ENCODE measurements at places on chromosomes 12 and 14.

- no peak for DNase-seq
Measured at GRCh38 chr12:27534765-27535161, 10.8 kb downstream of the PPFIBP1 start.

DNA sequence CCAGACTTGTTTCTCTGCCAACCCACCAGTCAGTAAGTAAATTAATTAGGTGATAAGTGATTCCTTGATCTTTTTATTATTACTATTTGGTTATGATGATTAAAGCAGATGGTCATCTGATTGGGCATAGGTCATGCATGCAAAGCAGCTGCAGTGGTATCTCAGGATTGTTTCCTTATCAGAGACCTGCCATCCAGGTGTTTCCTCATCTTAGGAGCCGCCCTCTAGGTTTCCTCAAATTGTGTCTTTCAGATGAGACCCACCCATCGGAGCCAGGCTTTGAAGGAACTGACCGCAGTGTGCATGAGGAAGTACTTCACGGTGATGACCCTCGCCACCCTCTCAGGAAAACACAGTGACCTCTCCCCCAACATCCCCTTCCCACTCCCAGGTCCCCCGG is 63.3 kb downstream of the ZFP36L1 start:
- no peak for DNase-seq

- no peak for DNase-seq
Measured at GRCh38 chr14:96895658-96896271, 98.6 kb downstream of the VRK1 start.

DNA sequence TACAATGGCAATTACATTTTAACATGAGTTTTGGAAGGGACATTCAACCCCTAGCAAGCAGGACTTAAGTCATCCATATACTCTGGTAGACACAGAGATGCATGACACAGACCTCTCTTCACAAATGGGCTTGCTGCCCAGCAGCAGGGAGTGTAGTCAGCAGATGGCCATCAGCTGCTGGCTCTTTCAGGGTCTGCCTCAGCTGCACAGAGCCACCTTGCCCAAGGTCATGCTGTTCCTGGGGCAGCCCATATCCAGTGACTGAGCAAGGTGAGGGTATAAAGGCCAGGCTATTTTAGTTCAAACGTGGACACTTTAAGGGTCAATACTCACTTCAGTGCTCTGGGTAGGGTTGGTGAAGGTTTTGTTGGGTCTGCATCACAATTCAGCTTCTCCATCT is 58.3 kb upstream of the JDP2 start:
- no peak for DNase-seq

- DNase-seq = no peak
Measured at GRCh38 chr12:5487948-5488625, 56.2 kb downstream of the NTF3 start.

GRCh38 chr12:25993901-25994651 is 35.6 kb downstream of the RASSF8 start:
- no peak for DNase-seq

DNA sequence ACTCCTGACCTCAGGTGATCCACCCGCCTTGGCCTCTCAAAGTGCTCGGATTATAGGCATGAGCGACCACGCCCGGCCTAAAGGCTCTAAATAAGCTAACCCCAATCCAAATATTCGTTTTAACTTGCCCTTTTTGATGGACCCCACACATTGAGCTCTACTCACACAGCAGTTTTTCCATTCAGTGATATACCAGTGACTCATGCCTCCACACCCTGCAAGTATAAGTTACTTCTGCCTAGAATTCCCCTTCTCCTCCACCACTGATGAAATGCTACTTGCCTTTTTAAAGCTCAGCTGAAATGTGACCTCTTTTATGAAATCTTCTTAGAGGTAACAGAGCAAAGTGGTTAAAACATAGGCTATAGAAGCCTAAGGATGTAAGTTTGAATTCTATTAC is 68.8 kb downstream of the EXOC5 start:
- DNase-seq = no peak

DNA sequence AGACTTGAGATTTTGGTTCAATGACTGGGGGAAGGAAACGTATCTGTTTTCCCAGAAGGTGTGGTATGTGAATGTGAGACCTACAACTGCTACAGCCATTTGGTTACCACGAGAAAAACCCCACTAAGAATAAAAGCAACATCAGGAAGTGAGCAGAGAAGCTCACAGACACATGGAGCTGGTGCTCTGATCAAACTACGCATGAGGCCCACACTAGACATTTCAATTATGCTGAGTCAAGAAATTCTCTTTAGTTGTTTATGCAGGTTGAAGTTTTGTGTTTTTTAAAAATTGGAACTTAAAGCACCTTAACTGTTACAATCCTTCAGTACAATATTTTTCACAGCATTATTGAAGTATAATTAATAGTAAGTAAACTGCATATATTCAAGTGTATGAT is 8.9 kb upstream of the SPTLC2 start:
- DNase-seq = no peak

- DNase-seq = no peak
Measured at GRCh38 chr14:85159726-85160125, 370.2 kb upstream of the FLRT2 start.

GRCh38 chr12:22335794-22336166 is 1.3 kb upstream of the ST8SIA1 start:
- no peak for DNase-seq

DNA sequence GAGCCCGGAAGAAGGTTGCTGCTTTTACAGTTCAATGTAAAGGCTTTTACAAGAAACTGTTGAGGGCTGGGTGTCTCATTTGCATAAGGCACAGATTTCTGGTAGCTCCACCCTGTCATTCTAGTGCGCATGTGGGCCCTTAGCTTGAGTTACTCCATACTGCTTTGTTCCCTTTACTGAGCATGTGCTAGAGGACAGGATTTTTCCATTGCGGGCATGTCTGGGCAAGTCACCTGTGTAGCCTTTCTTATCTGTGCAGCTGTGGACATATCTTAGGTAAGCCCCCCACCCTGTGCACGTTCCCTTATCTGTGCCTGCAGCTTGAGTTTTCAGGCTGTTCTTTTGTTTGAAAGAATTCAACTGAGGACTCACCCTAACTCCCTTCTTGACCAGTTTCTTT is 56.2 kb upstream of the ARHGAP5 start:
- DNase-seq = no peak

DNA sequence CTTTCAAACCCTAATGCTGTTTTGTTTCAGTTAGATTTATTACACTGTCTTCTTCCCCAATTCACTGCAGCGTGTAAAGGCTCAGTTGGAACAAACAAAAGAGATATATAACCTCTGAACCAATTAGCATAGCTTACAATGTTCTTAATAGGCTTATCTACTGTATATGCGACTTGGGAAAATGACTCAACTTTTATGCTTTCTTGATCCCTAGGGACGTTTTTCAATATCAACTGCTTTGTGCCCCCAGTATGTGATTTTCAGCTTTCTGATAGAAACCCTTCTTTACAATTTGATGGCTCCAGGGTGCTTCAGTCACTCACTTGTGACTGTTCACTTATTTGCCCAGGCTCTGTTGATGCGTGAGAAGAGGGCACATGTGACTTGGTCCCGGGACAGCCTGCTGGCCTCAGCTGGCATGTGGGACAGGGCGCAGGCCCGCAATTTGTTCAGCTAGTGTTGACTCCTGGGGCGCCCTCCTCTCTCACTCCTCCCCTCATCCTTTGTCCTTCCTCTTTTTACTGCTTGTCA is 107.1 kb downstream of the TMTC2 start:
- no peak for DNase-seq

DNA sequence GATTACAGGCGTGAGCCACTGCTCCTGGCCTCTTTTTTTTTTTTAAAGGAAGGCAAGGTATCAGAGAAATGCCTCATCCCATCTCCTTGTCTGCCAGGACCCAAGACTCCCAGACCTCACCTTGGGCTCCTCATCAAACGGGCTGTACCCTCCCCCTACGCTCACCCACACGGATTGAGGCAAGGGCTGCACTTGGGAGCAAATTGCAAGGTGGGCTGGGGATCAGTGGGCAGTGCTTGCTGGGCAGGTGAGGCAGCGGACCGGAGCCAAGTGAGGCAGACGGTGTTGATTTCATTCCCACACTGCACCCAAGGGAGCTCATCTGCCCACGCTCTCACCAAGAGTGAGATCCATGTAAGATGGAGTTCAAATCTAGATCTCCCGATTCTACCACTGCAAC is 41.0 kb upstream of the DICER1 start:
- DNase-seq = no peak

DNA sequence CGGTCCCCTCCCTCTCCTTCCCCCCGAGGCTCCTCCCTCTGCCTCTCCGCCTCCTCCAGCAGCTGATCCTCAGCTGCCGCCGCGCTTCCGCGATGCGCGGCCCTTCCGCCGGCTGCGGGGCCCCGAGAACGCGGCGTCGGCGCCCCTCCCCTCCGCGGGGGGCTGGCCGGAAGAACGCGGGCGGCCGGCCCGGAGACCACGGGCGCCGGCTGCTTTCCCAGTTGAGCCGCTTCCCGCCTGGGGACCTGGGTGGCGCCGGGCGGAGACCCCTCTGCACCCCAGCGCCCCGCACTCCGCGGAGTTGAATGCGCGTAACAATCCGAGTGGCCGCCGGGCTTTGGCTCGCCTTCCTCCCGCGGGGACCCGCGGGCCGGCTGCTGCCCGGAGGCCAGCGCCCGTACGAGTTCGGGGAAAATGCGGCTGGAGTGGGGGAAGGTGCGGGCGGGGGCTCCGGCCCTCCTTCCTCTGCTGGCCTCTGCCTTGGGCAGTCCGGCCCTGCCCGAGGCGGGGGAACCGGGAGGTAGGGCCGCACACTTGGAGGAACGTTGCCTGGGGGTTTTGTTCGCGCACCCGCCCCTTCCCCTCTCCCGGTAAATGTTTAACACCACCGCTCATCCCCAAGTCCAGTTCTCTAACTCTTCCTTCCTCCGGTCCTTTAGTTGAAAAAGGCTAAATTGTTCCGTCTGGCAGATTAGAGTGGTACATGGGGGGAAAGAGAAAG is 393 bp upstream of the DCAF5 start:
- no peak for DNase-seq

DNA sequence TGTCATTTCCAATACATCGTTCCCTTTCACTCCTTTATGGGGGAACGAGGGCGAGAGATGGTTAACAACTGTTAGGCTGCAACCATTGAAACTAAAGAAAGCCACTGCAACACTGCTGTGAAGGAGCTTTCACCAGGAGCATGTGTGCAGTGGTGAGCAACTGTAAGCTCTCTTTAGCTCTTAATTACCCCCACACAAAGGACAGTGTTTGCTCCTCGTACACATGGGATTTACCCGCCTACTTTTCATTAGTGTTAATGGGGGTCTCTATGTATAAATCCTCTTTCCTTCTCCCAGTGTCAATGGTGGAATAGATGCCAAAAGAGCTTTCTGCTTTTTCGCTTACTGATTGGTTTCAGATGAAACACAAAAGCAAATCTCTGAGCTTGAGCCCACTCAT is 343.1 kb downstream of the FLRT2 start:
- no peak for DNase-seq

DNA sequence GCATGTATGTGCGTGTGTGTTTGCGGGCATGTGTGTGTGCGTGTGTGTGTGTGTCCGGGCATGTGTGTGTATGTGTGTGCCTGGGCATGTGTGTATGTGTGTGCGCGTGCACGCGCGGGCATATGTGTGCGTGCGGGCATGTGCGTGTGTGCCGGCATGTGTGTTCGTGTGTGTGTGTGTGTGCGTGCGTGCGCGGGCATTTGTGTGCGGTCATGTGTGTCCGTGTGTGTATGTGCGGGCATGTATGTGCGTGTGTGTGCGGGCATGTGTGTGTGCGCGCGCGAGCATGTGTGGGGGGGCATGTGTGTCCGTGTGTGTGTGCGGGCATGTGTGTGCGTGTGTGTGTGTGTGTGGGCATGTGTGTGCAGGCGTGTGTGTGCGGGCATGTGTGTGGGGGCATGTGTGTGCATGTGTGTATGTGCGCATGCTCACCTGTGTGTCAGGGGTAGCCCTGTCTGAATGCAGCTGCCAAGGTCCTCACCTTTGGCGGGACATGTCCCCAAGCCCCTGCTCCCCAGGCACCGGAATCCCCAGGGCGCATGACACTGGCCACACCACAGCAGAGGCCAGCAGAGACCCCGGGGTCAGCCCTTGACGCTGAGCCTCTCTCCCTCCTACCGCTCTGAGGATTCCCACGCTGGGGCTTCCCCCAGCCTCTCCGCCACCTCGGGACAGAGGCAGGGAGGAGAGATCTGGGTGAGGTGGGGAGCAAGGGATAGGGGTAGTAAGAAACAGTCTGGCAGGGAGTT is 109.5 kb upstream of the NCOR2 start:
- no peak for DNase-seq

- DNase-seq = no peak
Measured at GRCh38 chr12:60210756-60211155, 614.9 kb downstream of the SLC16A7 start.

- DNase-seq = no peak
Measured at GRCh38 chr14:98579140-98579539, 692.9 kb downstream of the BCL11B start.

DNA sequence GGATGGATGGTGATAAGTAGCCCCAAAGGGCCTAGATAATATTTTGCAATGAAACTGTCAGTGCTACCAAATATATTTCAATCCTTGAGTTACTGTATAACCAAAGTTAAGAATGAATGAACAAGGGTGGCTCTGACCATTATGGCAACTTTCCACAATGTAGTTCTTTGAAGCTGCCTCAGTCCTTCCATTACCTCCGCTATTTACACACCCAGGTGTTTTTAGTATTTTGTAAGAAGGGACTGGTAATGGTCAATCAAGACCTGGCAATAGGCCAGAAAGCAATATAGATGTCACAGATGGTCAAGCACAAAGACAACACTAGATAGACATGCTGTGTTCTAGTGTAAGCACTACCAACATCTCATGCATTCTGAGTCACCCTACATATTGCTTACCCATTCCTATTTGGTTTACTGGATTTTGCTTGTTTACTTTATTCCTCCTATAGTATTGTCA is 16.3 kb downstream of the DUSP16 start:
- DNase-seq = no peak

DNA sequence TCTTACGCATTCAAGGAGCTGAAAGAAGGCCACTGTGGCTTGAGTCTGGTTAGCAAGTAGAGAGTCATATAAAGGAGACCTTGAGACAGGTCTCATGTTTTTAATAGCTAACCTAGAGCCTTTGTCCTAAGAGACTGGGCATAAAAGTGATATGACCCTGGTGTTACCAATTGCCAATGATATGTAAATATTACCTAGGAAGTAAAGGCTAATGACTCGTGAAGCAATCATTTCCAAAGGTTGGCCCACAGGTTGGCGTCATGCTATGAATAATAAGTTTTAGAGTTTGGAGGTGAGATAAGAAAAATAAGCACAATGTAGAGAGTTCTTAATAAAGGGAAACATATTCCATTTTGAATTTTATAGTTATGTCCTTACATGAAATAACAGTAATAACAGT is 116.6 kb upstream of the PLEKHA5 start:
- no peak for DNase-seq

All from CD4-positive, alpha-beta T cell treated with Interleukin-15 for 1 hour (primary cell).